Endothelial cell of umbilical vein (primary cell): ENCODE measurements at places on chromosomes 13 and 19. TPM values are rescaled to one million over a fixed set of nuclear protein-coding genes. Genes with fewer than 3 reads are reported as not detected.

DNA sequence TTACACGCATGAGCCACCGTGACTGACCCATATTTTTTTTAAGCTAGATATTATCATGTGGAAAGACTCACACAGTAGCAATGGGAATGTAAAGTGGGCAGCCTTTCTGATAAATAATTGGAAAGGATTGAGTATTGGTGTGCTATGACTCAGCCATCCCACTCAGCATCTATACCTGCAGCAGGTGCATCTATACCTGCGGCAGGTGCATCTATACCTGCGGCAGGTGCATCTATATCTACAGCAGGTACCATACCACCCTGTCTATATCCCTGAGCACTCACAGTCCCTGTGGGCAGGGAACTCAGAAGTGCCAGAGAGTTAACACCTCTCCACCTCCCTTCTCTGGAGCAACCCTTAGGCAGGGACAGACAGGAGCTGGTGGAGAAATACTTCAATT is 5.2 kb upstream of the LRRC8E start:
- no peak for DNase-seq

DNA sequence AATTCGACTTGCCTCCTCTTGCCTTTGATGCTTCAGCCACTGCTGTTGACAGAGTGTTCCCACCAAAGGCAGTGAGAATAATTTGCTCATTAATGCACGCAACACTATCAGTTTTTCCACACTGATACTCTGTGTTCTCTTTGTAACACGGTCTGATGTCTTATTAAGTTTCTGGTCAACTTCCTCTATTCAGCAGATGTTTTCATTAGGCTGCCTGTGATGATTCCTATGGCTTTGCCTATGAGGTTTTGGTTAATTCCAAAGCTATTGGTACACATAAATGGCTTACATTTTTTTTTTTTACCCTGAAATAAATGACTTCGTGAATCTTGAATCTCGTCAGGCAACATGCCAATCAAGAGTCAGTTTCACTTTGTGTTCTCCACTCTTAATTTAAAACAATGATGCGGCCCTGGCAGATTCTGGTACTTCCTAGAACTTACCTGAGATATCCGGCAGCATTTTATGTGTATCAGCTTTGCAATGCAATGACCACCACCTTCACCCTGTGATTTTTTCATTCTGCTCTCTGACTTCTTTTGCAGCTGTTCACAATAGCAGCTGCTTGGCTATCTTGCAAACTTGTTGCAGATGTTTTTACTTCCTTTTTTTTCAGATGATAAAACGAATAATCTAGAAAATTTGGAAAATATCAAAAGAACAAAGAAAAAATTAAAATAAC is 27.5 kb upstream of the KL start:
- no peak for DNase-seq

DNA sequence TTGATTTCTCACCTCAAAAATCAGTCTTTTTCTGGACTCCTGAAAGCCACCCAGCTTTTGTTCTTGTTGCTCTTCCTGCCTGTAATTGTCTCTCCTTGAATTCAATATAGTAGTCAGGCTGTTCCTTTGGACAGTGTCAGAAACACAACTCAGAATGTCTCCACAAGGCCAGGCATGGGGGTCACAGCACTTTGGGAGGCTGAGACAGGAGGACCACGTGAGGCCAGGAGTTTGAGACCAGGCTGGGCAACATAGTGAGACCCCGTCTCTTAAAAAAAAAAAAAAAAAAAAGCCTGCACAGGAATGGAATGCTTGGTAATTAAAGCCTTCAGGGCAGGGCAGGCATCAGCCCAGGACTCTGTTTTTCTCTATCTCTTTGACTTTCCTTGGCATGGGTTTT is 8.9 kb upstream of the BAX start:
- no peak for DNase-seq

GRCh38 chr19:19655641-19656343 is 7.7 kb downstream of the ATP13A1 start:
- DNase-seq, result no peak

DNA sequence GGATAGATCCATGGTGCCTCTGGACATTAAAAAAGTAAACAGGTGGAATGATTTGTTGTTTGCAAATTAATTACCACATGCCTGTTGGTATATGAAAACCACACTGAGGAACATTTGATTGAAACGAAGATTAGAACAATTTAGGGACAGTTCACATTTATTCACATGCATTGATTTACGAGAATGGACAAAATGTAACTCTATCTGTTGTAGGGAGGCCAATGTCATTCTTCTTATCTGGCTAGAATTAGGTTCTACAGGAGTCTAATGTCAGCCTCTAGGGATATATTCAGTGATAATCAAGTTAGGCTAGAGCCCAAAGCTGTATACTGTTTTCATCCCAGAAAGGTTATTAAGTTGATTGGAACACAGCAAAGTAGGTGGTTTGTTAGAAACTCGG is 125.4 kb downstream of the COL4A2 start:
- no peak for DNase-seq

- DNase-seq, result no peak
Measured at GRCh38 chr13:100722517-100722916, 47.9 kb upstream of the TMTC4 start.

DNA sequence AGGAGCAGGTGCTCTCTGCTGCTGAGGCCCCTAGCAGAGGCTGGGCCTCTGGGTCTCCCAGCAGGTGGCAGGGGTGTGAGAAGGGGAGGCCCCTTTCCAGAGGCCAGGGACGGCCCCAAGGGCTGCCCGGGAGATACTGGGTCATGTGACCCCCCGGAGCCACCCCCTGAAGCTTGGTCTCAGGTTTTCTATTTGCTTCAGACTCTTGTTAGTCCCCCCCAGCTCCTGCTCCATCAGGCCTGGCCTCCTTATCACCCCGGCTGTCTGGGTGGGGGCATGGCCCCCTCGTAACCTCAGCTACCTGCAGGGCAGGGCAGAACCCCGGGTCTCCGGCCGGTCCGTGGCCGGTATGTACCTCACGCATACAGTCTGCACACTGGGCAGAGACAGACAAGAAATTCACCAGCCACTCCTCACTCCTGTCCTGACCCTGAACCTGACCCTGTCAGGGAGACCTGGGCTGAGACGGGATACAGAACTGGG is 13.2 kb upstream of the TCF3 start:
- no peak for DNase-seq

DNA sequence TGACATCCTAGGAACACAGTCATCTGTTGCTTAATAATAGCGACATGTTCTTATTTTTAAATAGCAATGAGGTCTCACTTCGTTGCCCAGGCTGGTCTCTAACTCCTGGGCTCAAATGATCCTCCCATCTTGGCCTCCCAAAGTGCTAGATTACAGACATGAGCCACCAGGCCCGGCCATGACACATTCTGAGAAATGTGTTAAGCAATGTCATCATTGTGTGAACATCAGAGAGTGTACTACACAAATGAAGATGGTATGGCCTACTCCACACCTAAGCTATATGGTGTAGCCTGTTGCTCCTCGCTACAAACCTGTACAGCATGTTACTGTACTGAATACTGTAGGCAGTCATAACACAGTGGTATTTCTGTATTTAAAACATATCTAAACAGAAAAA is 24.6 kb upstream of the GARRE1 start:
- no peak for DNase-seq

DNA sequence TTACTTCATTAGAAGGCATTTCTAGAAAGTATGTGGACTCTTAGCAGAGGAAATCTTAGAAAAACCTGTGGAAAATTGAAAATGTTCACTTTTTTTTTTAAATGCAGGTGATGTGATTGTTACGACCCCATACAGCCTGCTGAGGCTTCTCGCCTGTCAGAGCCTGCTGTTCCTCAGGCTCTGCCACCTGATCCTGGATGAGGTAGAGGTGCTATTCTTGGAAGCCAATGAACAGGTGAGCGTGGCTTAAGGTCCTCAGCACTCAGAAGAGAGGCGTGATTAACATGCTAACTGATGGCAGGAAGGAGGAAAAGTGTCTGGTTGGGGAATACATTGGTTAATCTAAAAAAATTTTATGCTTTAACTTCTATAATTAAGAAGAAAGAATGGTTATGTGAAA is 71.4 kb downstream of the SLC7A9 start:
- DNase-seq, result no peak

SLC25A41 gene
- polyA plus RNA-seq, result 0.06 and 0.21 TPM in 2 replicates

HPN gene
- 0.05 and 0.10 TPM in 2 replicates for polyA plus RNA-seq

RGL3 gene
- polyA plus RNA-seq, result 0.23 and 0.56 TPM in 2 replicates

CYP2A13 gene
- not detected in 2 replicates for polyA plus RNA-seq

TRPC4 gene
- polyA plus RNA-seq, result 0.03 and 0.04 TPM in 2 replicates

CBARP gene
- 3.5 and 4.4 TPM in 2 replicates for polyA plus RNA-seq

OVOL3 gene
- not detected in 2 replicates for polyA plus RNA-seq

CGB5 gene
- not detected in 2 replicates for polyA plus RNA-seq

FBXO27 gene
- 3.5 and 4.9 TPM in 2 replicates for polyA plus RNA-seq

C19orf67 gene
- not detected in 2 replicates for polyA plus RNA-seq

ZSCAN4 gene
- not detected in 2 replicates for polyA plus RNA-seq

FFAR2 gene
- polyA plus RNA-seq, result not detected in 2 replicates
